ENCODE measurements at places on chromosomes 11 and 22.

- peak; percentile 95 for DNase-seq
Measured at GRCh38 chr11:86726118-86726753, 53.8 kb upstream of the ME3 start.

DNA sequence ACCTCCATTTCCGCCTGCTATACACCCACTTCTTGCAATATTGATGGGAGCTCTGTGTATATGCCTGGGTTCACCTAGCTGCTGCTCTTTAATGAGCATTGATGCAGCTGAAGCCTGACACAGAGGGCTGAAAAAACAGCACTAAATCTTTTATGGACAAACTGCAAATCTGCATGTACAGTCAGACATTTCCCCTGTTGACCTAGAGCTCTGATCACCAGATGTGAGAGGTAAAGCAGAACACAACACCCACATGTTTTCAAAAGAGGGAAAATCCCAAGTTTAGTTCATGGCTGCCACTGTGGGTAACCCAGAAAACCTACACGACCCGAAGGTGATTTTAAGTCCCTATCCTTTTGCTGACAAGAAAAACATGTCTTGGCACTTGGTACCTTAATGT, 303.0 kb upstream of the PITPNB start:
- no peak for DNase-seq

GRCh38 chr11:123264431-123264780, 69.4 kb upstream of the CLMP start:
- DNase-seq, result no peak

- DNase-seq, result peak; percentile 83
Measured at GRCh38 chr11:9691865-9692264, 28.0 kb downstream of the SWAP70 start.

DNA sequence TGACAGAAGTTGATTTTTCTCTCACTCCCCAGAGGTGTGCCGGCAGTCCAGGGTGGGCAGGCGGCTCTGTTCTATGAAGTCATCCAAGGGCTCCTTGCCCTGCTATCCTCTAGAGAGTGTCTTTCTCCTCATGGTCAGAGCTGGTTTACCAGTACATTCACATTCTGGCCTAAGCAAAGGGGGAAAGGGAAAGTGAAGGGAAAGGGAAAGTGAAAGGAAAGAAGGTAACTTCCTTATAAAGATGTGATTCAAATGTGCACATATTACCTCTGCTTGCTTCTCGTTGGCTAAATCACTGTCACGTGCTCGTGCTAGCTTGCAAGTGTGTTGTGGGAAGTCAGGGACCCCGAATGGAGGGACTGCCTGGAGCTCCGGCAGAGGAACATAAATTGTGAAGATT, 2.9 kb upstream of the HTATIP2 start:
- peak; percentile 81 for DNase-seq

GRCh38 chr11:106962995-106963394, 55.3 kb downstream of the GUCY1A2 start:
- DNase-seq, result no peak

- DNase-seq, result no peak
Measured at GRCh38 chr11:117095284-117096161, 2.7 kb downstream of the SIK3 start.

DNA sequence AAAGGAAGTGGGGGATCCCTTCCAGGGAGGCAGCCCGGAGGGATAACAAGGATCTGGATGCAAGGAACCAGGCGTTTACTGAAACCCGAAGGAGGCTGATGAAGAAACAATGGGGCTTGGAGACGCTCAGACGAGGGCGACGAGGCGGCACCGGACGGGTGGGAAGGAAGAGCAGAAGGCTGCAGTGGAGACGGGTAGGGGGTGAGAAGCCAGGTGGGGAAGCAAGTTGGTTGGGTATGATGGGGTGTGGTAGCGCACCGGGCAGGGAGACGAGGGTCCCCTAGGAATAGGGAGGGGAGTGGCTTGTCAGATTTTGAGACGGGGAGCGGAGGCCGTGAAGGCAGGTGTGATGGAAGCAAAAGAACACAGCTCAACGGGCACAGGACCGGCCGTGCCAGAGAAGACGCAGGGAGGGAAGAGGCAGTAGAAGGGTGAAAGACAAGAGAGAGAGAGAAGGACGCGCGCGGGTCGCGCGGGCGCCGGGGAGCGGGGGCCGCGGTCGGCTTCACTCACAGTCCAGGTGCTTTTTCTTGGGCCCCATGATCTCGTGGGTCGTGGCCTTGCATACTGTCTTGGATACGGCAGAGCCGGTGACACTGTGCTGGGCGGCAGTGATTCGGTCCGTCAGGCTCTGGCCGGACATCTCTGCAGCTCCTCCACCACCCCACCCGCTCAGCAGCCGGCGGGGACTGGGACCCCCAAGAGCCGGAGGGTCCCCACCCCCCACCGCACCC, 579 bp downstream of the PICALM start:
- DNase-seq, result peak; percentile 42

GRCh38 chr11:115234794-115235193, 269.4 kb downstream of the CADM1 start:
- no peak for DNase-seq

DNA sequence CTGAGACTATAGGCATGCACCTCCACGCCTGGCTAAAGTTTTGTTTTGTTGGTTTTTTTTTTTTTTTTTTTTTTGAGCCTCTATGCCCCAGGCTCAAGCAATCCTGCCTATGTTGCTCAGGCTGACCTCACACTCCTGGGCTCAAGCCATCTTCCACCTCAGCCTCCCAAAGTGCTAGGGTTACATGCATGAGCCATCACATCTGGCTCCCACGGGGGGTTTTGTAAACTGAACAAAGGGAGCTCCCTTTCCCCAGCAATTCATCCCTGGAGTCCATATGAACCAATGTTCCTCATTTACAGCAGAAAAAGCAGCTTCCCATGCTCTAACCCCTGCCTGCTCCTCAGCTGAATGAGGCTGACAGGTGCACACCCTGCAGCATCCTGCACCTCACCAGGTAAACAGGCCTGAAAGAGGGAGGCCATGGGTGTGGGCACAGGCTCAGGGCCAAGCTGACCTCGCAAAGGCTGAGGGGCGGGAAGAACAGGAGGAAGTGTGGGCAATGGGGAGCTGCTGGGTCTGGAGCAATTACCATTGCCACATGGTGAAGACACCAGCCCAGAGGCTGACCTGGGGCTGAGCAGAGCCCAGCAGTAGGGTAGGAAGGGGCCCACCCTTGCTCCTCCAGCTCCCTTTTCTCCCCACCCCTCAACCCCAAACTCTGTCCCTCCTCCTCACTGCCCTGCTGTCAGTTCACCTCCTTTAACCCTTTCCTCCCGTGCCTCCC, 58.2 kb downstream of the RBX1 start:
- peak; percentile 47 for DNase-seq

DNA sequence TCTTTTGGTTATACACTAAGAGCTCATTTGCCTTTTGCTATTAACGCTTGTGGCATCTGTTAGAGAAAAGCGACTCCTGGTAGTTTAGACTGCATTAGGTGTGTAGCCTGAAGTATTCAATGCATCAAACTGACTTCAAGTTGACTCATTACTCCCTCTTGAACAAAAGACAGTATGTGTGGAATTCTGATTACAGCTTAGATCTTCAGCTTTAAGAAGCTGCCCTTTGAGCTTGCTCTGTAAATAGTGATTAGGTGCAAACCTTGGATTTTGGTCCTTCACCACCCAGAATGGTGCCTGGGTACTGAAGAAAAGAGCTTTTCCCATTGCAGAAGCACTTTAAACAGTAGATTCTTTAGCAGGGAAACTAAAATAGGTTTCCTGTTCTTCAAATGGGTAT, 62.1 kb downstream of the FAT3 start:
- DNase-seq, result no peak

- DNase-seq, result no peak
Measured at GRCh38 chr11:71548716-71549151, 514 bp downstream of the KRTAP5-9 start.

DNA sequence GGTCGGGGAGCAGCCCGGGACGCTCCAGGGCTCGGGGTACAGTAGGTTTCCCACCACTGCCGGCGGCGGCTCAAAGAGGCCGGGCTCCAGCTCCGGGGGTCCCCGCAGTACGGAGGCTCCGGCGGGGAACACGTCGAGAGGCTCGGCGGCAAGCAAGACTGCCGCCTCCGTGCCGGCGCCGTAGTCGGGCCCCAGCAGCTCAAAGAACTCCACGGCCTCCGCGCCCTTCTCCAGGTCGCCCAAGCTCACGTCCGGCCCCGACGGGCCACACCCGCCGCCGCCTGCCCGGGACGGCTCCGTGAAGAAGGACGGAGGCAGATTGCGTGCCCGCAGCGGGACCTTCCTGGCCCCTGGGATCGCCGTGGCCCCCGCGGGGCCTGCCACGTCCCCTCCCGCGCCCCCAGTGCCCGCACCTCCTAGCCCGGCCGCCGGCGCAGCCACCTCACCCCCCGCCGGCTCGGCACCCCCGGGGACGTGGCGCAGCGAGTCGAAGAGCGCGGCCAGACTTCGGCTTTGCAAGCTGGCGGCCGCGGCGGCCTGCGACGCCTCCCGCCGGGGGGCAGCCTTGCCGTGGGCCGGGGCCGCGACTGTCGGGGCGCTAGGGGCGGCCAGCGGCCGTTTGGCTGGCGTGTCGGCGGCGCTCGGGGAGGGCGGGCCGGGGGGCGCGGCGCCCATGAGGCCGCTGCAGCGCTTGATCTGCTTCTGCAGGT, 775 bp downstream of the FAM181B start:
- DNase-seq, result no peak

DNA sequence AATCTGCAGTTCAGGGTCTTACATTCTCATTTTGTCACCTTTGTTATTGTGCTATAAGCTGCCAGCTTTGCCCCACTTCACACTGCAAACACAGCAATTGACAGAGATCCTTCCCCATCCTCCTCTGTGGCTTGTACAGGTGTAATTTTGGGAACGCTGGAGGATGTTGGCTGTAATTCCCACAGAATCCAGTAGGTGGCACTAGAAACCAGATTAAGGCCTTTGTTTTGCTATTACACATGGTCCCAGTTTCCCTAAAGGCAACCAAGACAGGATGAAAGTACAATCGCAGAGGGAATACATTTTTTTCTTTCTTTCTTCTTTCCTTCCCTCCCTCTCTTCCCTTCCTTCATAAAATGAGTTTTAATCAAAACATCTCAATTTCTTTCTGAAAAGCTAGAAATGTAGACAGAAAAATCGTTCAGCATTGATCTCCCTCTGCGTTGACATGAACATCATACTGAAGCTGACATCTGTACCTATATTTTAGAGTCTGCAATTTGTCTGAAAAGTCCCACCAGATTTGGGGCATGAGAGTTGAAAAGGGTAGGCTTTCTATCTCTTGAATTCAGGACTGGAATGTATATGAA, 21.3 kb upstream of the NELL1 start:
- DNase-seq, result peak; percentile 48

- peak; percentile 37 for DNase-seq
Measured at GRCh38 chr22:28442264-28442710, 237.4 kb downstream of the TTC28 start.

- DNase-seq, result no peak
Measured at GRCh38 chr11:134862587-134863195, 450.6 kb upstream of the B3GAT1 start.

DNA sequence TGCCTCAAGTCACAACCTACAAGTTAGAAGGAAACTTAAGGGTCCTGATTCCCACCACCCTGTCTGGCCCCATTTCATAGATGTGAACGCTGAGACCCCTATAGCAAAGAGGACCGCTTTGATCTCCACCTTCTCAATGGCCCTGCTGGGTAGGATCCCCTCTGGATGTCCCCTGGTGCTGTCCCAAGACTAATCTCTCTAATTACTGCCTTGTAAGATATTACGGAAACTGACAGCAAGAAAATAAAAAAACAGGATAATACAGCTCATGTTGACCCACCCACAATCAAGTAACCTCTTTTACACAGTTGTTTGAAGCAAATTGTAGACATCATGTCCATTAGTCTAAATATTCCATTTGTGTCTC, 20.9 kb downstream of the IGLL5 start:
- no peak for DNase-seq

DNA sequence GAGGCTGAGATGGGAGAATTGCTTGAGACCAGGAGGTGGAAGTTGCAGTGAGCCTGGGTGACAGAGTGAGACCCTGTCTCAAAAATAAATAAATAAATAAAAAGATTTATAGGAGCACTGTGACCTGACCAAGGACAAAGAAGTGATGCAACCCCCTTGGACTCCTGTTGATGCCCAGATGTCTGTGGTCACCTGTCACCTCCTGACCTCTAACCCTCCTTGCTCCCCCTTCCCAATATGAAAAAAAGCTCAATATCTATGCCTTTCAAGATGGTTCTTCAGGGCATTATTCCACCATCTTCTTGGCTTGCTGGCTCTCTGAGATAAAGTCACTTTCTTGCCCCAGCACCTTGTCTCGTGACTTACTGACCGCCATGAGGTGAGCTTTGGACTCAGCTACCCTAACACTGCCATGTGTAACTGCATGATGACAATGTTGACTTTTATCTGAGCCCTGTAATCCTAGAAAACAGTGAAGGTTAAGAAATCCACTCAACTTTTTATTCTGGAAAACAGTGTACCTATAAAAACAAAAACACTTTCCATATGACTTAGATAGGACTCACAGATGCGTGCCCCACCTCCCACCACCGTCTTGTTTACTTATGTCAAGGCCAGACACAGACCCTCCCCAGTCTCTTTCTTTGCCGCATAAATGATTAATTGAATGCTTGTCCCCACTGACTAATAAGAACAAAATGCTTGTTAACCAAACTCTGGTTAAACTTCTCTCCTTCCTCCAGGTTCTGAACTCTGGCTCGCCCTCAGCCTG, 360.5 kb downstream of the BUD13 start:
- DNase-seq, result no peak

DNA sequence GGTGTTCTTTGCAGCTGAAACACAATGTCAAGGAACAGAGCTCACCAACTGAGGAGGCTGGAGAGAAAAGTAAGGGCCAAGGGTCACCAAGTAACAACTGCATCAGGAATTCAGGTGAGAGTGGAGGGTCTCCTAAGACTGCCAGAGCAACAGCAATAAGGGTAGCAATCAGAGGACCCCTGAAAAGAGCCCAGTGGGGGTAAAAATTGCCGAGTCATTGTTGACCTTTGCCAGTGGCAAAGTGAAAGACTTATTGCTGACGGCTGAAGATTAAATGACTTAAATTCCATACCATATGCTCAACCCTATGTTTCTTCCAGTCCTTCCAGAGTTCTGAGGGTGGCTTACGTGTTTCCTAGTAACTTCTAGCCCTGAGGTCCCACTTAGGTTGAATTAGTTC, 51.9 kb upstream of the ARHGAP42 start:
- DNase-seq, result no peak

DNA sequence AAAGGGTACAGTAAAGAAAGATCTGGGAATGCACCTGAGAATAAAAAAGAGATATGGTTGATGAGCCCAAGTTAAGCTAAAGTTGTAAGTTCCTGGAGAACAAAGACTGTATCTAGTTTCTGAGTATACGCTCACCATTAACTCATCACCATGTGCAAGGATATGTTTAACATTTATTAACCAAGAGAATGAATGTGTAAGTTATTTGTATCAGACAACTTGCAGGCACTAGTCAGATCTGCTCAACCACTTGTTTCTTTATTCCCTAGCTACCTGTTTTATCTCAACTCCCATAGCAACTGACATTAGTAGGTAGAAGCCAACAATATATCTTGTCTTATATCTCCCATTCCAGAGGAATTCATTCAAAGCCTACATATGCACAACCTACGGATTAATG, 74.9 kb upstream of the KCNA4 start:
- no peak for DNase-seq

Measured in HT1080 (cell line).